ENCODE measurements at places on chromosomes 12 and 14. TPM values are rescaled to one million over a fixed set of nuclear protein-coding genes. Genes with fewer than 3 reads are reported as not detected.

- H3K4me3 ChIP-seq = no peak overlapping the region
- no peaks in the 10 kb centered on the region for H3K36me3 ChIP-seq
- no peak overlapping the region for H3K27ac ChIP-seq
- H3K27me3 ChIP-seq = no peaks in the 10 kb centered on the region
- H3K4me1 ChIP-seq = peaks cover 31% of the 10 kb centered on the region
- DNase-seq = no peak
Observed at GRCh38 chr14:77041881-77042545, 13.5 kb upstream of the IRF2BPL start.

Gene TSPAN9
- total RNA-seq = 29.1 TPM

- H3K27me3 ChIP-seq = no peaks in the 10 kb centered on the region
- H3K4me1 ChIP-seq = no peaks in the 10 kb centered on the region
Observed at GRCh38 chr12:127970491-127970890, 296.5 kb upstream of the TMEM132C start.

DNA sequence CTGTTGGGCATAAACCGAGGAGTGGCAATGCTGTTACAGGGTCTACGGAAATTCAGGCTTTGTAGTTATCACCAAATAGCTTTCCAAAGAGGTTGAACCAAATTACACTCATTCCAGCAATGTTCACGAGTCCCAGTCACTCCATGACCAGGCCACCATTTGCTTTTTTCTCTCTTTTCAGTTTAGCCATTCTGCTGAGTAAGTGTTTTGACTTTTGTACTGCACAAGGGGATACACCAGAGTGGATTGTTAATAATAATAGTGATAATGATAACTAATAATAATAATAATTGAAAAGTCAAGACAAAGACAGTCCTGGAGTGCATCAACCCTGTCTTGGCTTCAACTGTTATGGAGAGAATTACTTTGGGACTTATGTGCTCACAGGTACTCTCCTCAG, 343.5 kb downstream of the AACS start:
- no peaks in the 10 kb centered on the region for H3K27me3 ChIP-seq
- no peaks in the 10 kb centered on the region for H3K36me3 ChIP-seq
- H3K27ac ChIP-seq = no peak overlapping the region
- H3K4me3 ChIP-seq = no peak overlapping the region

Gene NGB
- 0.55 TPM for total RNA-seq

- no peaks in the 10 kb centered on the region for H3K36me3 ChIP-seq
- H3K4me3 ChIP-seq = peak overlapping the region; percentile 70
- H3K27ac ChIP-seq = no peak overlapping the region
- no peak for DNase-seq
- H3K27me3 ChIP-seq = no peaks in the 10 kb centered on the region
Observed at GRCh38 chr12:106248846-106249371, 1.1 kb upstream of the CKAP4 start.

Gene CBLN3
- total RNA-seq = 0.54 TPM

Gene ITGB7
- total RNA-seq = 1.2 TPM

Gene KSR2
- 2.1 TPM for total RNA-seq

GRCh38 chr14:22379727-22380126, 209.3 kb downstream of the DAD1 start:
- no peaks in the 10 kb centered on the region for H3K36me3 ChIP-seq
- no peaks in the 10 kb centered on the region for H3K4me1 ChIP-seq
- no peaks in the 10 kb centered on the region for H3K27me3 ChIP-seq
- no peak for DNase-seq
- H3K4me3 ChIP-seq = no peak overlapping the region
- H3K27ac ChIP-seq = no peak overlapping the region

Gene KIF26A
- total RNA-seq = 42.3 TPM

Gene SOAT2
- total RNA-seq = not detected

- no peaks in the 10 kb centered on the region for H3K27me3 ChIP-seq
- no peak for DNase-seq
- H3K27ac ChIP-seq = no peak overlapping the region
- H3K4me1 ChIP-seq = no peaks in the 10 kb centered on the region
- no peaks in the 10 kb centered on the region for H3K36me3 ChIP-seq
Observed at GRCh38 chr12:68001486-68002466, 12.5 kb downstream of the IFNG-AS1 start.

DNA sequence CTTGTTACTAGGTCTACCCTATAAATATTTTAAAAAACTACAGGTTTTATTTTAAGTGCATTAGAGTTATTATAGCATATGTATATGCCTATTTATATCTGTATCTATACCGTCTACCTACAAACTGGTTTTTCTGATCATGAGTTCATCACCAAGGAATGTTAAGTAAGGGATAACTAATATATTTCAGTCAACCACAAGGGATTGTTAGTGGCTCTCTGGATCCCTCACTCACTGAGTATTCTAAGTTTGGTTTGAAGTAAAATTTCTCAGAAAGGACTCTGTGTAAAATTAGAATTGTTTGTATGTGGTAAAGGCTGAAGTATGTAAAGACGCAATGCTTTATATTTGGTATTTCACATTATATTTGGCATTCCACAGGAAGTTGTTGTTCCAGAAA, 4.8 kb downstream of the EPYC start:
- H3K4me1 ChIP-seq = no peaks in the 10 kb centered on the region
- H3K27ac ChIP-seq = no peak overlapping the region
- H3K27me3 ChIP-seq = no peaks in the 10 kb centered on the region
- DNase-seq = no peak
- no peak overlapping the region for H3K4me3 ChIP-seq

DNA sequence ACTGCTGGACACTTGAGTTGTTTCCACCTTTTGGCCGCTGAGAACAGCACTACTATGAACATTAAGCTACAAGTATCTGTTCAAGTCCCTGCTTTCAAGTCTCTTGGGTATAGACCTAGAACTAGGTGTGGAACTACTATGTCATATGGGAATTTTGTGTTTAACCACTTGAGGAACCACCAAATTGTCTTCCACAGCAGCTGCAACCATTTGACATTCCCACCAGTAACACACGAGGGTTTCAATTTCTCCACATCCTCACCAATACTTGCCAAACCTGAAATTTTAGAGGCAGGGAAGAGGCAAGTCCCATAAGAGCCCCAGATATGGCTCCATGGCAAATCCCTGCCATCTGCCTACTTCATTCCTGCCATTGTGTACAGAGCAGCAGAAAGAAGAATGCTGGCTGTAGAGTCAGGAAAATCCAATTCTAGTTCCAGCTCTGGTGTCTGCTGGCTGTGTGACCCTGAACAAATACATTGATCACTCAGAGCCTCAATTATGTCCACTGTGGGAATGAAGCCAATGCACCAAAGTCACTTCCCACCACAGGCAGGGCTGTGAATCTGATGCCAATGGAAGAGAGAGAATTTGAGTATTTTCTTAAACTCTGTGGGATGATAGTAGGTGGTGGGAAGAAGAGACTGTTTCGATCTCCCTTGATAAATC, 17.8 kb downstream of the PITPNM2 start:
- H3K27ac ChIP-seq = no peak overlapping the region
- no peaks in the 10 kb centered on the region for H3K27me3 ChIP-seq
- H3K4me3 ChIP-seq = no peak overlapping the region
- H3K4me1 ChIP-seq = no peaks in the 10 kb centered on the region
- DNase-seq = no peak

Data from H1 (cell line).